Activated CD8-positive, alpha-beta T cell treated with anti-CD3 and anti-CD28 coated beads for 36 hours (primary cell): ENCODE measurements at places on chromosomes 1 and 21. TPM values are rescaled to one million over a fixed set of nuclear protein-coding genes. Genes with fewer than 3 reads are reported as not detected.

Gene AMIGO1
- 1.3 TPM for total RNA-seq

Gene FCRLA
- not detected for total RNA-seq

Gene CCDC185
- total RNA-seq, result not detected

- DNase-seq, result no peak
- H3K4me1 ChIP-seq, result peaks cover 4% of the 10 kb centered on the region
- H3K27me3 ChIP-seq, result no peaks in the 10 kb centered on the region
These were observed 40.3 kb downstream of the KIF1B start for GRCh38 chr1:10250663-10251062.

- peaks cover 39% of the 10 kb centered on the region for H3K27me3 ChIP-seq
- no peaks in the 10 kb centered on the region for H3K36me3 ChIP-seq
- H3K4me1 ChIP-seq, result peaks cover 6% of the 10 kb centered on the region
- H3K27ac ChIP-seq, result no peak overlapping the region
- DNase-seq, result no peak
These were observed 9.7 kb downstream of the KLHDC8A start for GRCh38 chr1:205346956-205347574.

DNA sequence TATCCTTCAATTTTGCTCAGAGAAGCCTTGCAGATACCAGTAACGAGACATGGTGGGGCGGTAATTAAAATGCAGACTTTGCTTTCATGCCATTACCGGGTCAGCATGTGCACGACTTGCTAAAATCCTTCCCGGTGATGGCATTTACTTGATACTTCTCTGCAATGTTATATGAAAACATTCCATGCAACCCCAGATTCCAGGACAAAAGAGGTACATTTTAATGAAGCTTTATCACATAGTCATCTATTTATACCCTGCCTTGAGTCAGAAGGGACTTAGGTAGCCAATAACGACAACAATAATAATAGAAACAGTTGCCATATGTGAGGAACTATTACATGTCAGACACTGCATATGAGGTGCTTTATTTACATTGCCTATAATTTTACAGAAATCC, 29.4 kb upstream of the PLA2G2C start:
- H3K27ac ChIP-seq, result no peak overlapping the region
- H3K4me3 ChIP-seq, result no peak overlapping the region
- H3K36me3 ChIP-seq, result no peaks in the 10 kb centered on the region
- DNase-seq, result no peak
- peaks cover 16% of the 10 kb centered on the region for H3K4me1 ChIP-seq

DNA sequence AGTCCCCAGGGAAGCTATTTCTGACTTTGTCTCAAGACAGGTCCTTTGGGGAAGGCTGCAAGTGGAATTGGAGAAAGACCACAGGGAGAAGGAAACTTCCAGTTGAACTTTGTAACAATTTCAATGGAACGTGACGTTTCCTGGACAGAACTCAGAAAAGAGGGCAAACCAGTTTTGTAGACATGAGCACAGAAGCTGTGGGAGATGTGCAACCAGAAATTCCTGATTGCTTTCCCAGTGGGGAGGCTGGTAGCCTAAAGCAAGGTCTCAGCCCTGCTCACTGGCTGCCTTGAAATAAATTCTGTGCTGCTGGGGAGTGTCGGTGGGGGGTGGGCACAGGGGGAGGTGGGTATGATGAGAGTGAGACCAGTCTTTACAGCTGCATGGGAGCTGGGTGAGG, 1206.7 kb upstream of the ADGRL2 start:
- no peaks in the 10 kb centered on the region for H3K36me3 ChIP-seq
- DNase-seq, result no peak
- no peak overlapping the region for H3K27ac ChIP-seq
- H3K4me1 ChIP-seq, result no peaks in the 10 kb centered on the region
- no peaks in the 10 kb centered on the region for H3K27me3 ChIP-seq
- no peak overlapping the region for H3K4me3 ChIP-seq

DNA sequence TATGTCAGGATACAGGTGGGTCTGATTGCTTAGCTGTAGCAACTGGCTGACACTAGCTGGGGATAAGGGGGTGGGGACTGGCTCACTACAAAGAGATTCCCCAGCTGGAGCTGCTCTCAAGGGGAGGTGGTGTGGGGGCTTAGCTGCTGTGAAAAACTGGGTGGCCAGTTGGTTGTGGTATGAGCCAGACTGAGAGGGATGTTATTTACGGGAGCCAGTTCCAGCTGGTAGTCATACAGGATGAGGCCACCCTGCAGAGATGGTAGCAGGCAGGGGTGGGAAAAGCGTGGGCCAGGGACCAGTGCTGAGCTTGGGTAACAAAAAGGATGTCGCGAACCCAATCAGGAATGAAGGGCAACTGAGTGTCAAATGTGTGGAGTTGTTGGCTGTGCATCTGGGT, 204.0 kb upstream of the C21orf91 start:
- H3K27me3 ChIP-seq, result no peaks in the 10 kb centered on the region
- H3K4me3 ChIP-seq, result no peak overlapping the region
- H3K27ac ChIP-seq, result no peak overlapping the region
- no peaks in the 10 kb centered on the region for H3K4me1 ChIP-seq
- no peaks in the 10 kb centered on the region for H3K36me3 ChIP-seq
- no peak for DNase-seq

DNA sequence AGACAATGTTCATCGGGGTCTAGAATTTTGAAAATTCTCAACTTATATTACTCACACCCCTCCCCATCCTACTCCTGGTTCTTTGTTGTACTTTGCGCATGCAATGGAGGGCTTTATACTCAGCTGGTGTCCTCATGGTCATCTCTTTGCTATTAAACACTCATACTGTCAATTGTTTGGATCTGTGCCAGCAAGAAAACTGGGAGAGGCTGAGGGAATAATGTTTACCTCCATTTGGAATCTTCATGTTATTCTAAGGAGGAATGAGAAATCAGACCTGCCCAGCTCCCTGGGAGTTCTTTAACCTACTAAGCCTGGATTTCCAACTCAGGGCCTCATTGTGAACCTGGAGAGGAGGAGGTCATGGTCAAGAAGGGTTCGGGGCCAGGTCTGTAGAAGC, 143.9 kb upstream of the DNAH14 start:
- no peak for DNase-seq
- peaks cover 24% of the 10 kb centered on the region for H3K4me1 ChIP-seq
- H3K27me3 ChIP-seq, result no peaks in the 10 kb centered on the region
- no peak overlapping the region for H3K4me3 ChIP-seq
